A673 (cell line): ENCODE measurements at places on chromosomes 3 and 15. TPM values are rescaled to one million over a fixed set of nuclear protein-coding genes. Genes with fewer than 3 reads are reported as not detected.

Gene SNTN
- total RNA-seq = not detected in 2 replicates

Gene NLGN1
- total RNA-seq = 0.39 and 1.4 TPM in 2 replicates

Gene NIT2
- total RNA-seq = 57.0 and 61.5 TPM in 2 replicates

Gene FBXO40
- not detected in 2 replicates for total RNA-seq

Gene NEK4
- total RNA-seq = 22.0 and 24.9 TPM in 2 replicates

Gene FBN1
- total RNA-seq = 25.4 and 25.8 TPM in 2 replicates

Gene CD47
- 28.2 and 34.7 TPM in 2 replicates for total RNA-seq

Gene CAND2
- 7.6 and 8.2 TPM in 2 replicates for total RNA-seq

- DNase-seq = no peak
Observed at GRCh38 chr3:49841806-49842205, 14.6 kb downstream of the TRAIP start.

DNA sequence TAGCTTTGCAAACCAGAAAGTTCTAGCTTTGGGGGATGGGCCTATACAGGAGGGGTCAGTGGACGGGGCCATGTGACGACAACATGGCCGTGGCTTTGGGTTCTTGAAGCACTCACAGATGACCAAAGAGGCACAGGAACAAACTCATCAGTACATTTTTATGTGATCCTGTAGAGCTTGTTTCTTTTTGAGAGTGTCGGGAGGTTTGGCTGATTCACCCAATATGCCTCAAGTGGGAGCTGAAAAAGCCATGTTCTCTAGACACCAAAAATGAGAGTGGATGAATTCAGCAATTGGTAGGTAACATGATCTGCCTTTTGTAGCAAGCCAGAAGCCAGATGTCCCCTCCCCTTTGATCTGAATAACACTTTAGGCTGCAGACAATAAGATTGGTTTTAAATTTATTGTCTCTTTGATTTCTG lies 30.1 kb downstream of the GREM1 start:
- no peak for DNase-seq

GRCh38 chr3:127233371-127233770 lies 40.4 kb downstream of the PRR23E start:
- peak; percentile 26 for DNase-seq

DNA sequence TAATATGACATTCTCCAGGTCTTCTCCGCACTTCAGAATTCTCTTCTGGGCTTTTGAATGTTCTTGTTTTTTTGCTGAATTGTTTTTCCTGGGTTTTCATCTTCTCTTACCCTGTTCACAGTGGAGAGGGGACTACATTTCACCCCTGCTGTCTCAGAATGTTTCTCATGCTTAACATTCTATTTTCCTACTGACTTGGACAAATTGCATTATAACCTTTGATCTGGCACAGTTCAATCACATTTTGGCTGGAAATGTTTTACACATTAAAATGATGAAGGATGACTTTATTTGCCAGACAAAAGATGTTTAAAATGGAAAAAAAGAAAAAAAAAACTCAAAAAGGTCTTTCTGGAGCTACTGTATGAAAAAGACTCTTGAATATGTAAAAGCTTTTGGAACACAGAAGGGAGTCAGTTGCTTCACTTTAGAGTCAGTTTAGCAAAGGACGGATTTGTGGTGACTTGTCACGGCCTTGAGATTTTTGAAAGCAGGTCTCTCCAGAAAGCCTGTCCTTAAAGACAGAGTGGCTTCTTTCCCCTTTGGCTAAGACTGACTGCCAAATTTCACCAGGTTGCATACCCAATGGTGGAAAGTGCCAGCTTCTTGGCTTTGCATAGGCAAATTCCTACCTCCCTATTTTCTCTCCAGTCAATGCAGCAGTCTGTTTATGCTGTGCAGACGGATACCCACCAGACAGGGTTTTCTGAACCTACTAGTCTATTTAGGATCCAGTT lies 401.0 kb upstream of the TBL1XR1 start:
- peak; percentile 38 for DNase-seq

GRCh38 chr3:72113564-72113963 lies 328.6 kb upstream of the PROK2 start:
- DNase-seq = no peak

DNA sequence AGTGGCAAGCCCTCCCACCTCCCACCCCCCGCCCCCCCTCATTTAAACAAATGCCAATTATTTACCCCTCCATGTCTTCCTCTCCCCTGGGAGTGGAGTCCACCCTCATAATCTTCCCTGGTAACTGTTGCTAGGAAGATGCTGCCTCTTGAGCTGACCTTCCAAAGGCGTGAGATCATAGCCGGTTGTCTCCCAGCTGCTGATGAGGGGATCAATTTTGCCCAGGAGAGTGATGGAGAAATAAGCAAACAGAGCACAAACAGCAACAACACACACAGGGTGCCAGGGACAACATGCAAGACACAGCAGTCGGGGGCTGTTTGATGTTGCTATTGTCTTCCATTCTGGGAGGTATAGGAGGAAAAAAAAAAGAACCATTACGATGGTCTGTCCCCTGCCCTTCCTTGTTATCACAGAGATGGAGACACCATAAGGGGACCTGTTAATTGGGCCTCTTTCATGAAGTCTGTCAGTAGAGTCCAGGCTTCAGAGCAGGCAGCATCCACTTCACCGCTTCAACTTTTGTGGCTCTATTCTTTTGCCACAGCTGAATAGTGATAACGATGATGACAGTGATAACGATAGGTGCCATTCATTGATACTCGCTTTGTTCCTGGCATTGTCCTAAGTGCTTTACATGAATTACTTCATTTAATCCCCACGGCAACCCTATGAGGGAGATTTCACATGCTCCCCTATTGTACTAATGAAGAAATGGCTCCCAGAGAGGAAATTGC lies 76.9 kb upstream of the RGMA start:
- DNase-seq = no peak

DNA sequence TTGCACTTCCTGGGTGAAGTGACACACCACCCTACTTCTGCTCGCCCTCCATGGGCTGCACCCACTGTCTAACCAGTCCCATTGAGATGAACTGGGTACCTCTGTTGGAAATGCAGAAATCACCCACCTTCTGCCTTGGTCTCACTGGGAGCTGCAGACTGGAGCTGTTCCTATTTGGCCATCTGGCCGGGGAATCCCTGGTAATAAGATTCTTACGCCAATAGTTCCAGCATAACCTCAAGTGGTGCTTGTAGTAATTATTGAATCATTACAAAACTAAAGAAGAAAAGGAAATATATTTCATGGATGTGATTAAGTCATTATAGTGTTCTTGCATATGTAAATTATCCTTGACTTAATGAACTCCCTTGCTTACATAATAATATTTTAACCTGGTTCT lies 841.9 kb downstream of the CADM2 start:
- DNase-seq = no peak

DNA sequence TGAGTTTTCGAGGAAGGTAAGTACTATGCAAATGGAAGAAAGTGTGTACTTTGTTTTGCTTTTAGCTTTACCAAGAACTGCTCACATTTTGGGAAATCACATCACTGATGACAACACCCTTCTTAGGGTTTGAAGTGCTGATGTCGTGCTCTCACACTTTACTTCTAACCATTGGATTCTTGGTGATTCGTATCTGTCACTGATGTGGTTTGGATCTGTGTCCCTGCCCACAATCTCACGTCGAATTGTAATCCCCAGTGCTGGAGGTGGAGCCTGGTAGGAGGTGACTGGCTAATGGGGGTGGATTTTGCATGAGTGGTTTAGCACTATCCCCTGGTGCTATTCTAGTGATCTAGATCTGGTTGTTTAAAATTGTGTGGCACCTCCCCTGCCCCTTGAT lies 75.4 kb upstream of the RGMA start:
- no peak for DNase-seq

DNA sequence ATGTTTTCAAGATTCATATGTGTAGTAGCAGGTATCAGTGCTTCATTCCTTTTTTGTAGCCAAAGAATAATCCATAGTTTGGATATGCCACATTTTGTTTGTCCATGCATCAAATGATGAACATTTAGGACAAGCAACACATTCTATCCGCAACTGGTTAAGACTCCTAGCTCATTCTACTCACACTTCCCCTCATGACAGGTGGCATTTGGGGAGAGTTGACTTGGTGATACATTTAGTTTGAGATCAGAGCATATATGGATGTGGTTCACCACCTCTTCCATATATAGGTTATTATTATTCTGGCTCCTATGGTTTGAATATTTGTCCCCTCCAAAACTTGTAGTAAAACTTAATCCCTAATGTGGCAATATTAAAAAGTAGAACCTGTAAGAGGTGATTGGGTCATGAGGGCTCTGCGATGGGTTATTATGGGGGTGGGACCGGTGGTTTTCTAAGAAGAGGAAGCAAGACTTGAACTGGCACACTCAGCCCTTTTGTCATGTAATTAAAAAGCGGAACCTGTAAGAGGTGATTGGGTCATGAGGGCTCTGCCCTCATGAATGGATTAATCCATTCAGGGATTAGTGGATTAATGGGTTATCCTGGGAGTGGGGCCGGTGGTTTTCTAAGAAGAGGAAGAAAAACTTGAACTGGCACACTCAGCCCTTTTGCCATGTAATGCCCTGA lies 75.3 kb upstream of the HRH1 start:
- DNase-seq = no peak

- peak; percentile 11 for DNase-seq
Observed at GRCh38 chr15:29143909-29144635, 125.5 kb downstream of the NSMCE3 start.

GRCh38 chr3:196140224-196140623 lies 58.3 kb upstream of the TFRC start:
- DNase-seq = peak; percentile 39

- DNase-seq = no peak
Observed at GRCh38 chr15:101266787-101267186, 10.5 kb downstream of the SELENOS start.

DNA sequence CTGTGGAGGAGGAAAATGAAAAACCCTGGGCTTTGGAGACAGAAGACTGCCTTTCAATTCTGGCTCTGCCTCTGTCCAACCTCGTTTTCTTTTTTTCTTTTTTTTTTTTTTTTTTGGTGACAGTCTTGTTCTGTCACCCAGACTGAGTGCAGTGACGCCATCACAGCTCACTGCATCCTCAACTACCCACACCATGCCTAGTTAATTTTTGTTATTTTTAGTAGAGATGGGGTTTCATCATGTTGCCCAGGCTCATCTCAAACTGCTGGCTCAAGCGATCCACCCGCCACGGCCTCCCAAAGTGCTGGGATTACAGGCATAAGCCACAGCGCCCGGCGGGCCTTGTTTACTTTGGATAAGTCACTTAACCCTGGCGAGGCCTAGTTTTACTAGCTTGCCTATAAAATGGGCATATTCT lies 66.3 kb upstream of the SLC25A26 start:
- no peak for DNase-seq

GRCh38 chr3:160671231-160671630 lies 5.7 kb upstream of the ARL14 start:
- DNase-seq = no peak

DNA sequence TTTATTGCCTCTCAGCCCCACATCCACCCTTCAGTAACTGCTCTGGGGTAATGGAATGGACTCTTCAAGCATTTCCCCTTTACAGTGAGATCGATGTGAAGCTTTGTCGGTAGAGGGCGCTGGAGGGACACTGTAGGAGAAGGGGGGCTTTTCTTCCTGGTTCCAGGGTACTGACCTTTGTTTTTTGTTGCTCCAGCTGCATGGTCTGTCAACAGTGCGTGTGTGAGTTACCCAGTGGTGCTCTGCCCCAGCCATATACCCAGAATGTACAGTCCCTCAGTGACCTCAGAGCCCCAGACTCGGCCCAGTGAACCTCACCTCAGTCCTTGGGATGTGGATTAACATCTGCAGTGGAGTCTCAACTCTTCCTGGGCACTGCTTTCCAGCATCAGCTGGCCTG lies 180.3 kb upstream of the TSC22D2 start:
- peak; percentile 86 for DNase-seq

GRCh38 chr15:94294556-94294955 lies 63.2 kb downstream of the MCTP2 start:
- no peak for DNase-seq
